ENCODE measurements at places on chromosomes 6 and 20.

GRCh38 chr20:10832141-10832540, 158.3 kb upstream of the JAG1 start:
- DNase-seq: no peak

DNA sequence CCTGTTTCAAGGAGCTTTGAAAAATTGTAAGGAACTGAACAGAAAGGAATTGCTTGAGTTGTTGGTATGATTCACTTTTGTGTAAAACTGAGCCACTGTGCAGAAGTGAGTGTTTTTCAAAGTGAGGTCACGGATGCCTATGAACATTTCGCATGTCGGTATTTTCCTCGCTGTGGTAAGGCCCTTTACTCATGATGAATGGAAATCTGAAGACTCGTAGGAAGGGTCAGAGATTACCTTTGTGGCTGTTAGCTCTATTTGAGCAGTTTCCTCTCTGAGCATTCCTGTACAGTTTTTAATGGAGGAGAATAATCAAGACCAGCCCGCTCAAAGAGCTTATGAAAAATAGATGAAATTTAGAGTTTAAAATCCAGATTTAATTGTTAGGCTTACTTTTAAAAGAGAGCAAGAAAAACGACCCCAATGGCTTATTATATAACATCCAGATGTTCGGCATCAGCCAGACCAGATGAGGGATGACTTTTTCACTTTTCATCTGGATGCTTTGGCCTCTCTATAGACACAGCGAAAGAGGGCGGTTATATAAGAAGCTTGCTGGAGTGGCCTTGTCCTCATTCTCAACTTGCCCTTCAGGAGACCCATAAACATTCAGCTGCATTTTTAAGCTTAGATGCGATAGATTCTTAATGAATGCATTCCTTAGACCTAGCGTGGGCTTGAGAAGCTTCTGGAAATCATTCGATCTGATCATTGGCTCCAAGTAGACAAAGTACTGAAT, 99.5 kb downstream of the CD83 start:
- no peak for DNase-seq

GRCh38 chr20:37980876-37981275, 52.4 kb downstream of the TTI1 start:
- no peak for DNase-seq

DNA sequence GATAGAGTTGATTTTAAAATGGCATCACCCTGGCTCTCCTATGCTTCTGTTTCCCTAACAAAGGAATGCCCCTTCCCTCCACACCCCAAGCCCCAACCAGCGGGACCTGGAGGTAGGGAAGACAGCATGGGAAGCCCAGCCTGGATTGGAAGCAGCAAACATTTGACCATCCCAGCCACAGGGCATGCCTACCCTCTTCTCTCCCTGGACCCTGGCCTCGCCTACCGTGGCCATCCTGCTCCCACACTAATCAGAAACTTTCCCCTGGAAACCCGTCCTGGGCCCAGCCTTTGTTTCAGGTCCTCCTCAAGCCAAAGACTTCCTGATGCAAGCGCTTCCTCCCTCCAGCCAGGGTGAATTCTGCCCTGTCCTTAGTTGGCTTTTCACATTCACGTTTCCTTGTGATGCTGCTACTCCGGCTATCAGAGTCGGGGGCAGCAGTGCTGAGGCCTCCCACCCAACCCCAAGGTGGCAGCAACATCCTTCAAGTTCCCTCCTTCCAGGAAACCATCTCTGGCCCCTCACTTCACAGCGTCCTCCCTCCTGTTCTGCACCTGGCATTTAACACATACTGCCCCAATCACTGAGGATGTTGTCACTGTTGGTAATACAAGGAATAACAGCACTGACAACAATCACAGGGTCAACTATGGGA, 18.2 kb upstream of the ANGPT4 start:
- no peak for DNase-seq

- no peak for DNase-seq
Measured at GRCh38 chr20:50256577-50256976, 65.9 kb downstream of the CEBPB start.

DNA sequence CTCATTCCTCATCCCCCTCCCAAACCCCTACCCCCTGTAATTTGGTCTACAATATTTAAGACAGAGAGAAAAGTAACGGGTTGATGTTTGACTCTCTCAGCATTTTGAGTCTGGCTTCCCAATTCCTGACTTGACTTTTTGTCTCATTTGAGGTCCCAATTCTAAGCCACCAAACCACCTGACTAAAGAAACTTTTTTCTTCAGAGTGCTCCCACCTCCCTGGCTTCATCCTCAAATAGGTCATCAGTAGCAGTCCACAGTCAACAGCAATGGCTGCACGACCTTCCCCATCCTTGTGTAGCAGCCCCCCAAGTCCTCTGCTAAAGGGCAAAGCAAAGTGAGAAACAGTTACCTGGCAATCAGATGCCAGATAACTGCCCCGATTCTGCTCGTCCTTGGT, 1.8 kb downstream of the PLEKHG1 start:
- no peak for DNase-seq

DNA sequence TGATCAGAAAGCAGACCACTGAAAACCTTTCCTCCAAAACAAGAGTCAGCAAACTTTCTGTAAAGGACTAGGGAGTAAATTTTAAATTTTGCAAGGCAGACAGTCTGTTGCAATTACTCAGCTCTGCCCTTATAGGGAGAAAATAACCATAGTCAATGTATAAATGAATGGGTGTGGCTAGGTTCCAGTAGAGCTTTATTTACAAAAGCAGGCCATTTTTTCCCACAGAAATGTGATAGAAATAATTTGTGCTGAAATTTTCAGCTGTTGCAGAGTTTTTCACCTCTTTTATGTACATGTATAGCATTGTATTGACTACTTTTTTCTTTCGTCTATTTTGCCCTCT, 7.7 kb downstream of the AMD1 start:
- DNase-seq: no peak

DNA sequence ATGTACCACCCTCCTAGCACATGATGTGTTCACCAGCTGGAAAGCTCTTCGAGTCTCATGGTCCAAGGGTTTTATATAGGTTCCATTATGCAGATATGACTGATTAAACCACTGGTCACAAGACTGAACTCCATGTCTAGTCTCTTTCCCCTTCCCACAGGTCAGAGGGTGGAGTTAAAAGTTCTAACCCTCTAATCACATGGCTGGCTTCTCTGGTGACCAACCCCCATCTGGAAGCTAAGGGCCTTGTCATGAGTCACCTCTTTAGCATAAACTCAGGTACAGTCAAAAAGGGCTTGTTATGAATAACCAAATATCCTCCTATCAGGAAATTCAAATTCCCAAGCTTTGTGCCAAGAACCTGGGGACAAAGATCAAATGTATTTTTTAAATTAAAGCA, 52.0 kb upstream of the KLHL31 start:
- DNase-seq: no peak

GRCh38 chr6:161548713-161549296, 274.9 kb upstream of the AGPAT4 start:
- DNase-seq: no peak

DNA sequence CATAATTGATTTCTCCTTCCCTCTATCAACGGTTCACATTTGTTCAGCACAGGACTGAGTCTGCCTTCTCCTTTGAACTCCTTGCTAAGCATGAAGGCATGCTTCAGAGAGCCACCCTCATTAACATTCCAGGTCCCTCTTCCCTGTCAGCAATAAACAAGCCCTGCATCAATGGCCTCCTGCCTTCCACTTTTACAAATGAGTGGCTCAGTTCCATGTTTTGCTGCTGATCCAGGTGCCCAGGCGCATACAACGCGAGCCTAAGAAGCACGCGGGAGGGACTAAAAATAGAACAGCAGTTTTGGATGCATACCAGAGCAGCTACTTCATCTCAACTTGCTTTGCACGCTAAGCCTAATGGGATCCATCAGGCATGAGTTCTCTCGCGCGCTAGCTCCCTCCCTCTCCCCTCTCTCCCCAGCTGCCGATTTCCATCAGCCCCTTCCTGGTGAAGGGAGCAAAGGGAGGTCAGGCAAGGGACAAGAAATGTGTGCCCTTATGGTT, 53.4 kb downstream of the TRAF3IP2 start:
- DNase-seq: no peak

DNA sequence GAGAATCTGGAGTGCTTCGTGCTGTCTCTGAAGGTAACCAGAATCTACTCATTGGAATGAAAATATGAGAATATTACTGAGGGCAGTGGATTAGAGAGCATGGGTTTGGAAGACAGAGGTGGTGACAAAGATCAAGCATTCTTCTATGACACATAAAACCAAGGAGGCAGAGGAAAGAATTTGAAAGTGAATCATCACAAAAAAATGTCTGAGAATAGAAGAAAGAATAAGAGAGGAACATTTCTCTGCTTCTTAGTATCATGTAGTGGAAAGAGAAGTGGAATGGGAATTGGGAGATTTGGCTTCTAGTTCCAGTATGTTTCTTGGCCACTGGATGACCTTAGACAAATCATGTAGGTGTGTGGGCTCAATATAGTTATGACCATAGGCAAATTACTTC, 474.0 kb downstream of the TFAP2B start:
- no peak for DNase-seq

GRCh38 chr6:28277746-28278145, 3.6 kb upstream of the PGBD1 start:
- no peak for DNase-seq

DNA sequence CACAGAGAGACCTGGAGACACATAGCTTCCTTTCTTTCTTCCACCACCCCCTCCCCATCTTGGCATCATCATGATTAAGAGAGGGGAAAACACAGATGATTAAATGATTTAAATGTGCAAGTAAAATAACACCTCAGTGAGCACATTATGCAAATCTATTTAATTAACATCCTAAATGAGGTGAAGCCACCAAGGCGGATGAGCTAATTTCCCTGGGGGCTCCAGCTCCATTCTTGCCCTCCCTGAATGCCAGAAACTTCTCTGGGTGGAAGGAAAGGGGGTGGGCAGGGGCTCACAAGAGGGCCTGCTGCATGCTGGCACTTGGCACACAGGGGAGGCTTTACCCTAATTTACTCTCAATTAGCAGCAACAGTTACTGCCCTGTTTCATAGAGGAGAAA, 32.5 kb upstream of the TGM2 start:
- DNase-seq: no peak

- DNase-seq: no peak
Measured at GRCh38 chr6:106908386-106908840, 66.1 kb downstream of the CD24 start.

DNA sequence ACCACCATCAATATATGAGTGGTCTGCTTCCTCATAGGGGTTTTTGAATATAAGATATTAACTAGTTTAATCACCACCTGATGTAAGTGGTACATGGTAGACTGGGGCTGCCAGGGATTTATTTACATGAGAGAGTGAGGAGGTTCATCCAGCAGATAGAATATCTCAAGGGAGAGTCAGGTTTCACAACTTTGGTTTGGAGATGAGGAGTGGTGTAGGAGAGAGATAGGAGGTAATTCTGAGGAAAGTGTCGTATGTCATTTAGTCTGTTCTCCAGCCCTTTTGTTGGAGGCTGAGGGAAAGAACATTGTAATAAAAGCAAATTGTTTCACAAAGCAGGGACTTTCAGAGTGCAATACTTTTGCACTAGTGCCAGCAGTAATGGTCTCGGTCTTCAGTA, 16.8 kb downstream of the L3MBTL3 start:
- DNase-seq: no peak

DNA sequence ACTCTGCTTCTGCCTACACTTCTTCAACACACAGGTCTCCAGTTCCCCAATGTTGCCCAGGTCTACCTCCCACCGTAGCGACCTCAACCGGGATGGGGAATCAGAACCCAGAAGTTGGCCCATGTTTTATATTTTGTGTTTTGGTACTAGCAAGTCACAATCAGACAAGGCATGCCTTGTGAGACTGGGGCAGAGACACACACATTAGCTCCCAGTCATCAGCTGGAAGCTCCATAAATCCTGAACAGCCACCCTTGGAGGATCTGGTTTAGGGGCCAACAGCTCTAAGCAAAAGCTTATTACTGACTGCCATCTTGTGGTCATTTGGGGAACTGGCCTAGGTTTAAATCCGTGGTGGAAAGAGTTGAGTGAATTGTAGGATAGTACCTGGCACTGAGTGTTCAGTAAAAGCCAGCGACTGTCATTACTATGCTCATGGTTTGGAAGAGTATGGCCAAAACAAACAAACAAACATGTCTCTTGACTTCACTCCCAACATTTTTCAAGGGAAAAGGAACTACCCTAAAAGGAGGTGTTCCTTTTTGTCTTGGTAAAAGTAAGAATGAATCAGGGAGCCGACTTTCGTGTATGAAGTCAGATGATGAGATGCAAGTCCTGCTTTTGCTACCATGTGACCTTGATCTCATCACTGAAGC, 40.5 kb downstream of the PIM1 start:
- DNase-seq: peak; percentile 78

- peak; percentile 27 for DNase-seq
Measured at GRCh38 chr6:130019326-130020072, 1.1 kb downstream of the L3MBTL3 start.

GRCh38 chr20:49482621-49483017, at the start of gene KCNB1:
Gene KCNB1, minus strand, starts transcription at chr20:49482668. Its CDS starts 188 bp downstream, at chr20:49482480.
- no peak for DNase-seq

GRCh38 chr20:15889061-15889460, 684.2 kb downstream of the KIF16B start:
- no peak for DNase-seq

DNA sequence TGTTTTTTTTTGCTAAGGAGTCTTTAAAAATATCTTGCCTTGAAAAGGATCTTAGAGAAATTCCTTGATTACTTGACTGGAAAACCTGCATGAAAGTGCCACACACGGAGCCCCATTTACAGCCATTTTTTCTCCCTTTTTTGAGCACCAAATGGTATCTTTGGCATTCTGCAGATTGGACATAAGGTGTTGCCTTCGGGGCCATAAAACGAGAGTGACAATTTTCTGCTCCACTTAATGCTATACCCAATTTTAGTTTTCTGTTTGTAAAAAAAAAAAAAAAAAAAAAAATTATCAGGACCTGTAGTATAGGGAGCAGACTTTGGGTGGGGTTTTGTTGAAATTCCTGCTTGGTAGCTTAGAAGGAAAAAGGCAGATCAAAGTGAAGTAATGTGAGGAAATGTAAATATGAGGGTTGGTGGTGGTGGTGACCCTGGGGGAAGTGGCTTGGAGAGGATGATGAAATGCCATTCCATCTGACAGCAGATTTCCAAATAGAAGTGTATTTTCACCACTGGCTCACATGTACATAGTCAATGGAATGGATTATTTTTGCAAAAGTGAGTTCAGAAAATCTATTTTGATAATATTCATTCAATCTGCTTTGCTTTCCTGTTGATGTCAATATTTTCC, 212.1 kb upstream of the SOX4 start:
- DNase-seq: peak; percentile 81

DNA sequence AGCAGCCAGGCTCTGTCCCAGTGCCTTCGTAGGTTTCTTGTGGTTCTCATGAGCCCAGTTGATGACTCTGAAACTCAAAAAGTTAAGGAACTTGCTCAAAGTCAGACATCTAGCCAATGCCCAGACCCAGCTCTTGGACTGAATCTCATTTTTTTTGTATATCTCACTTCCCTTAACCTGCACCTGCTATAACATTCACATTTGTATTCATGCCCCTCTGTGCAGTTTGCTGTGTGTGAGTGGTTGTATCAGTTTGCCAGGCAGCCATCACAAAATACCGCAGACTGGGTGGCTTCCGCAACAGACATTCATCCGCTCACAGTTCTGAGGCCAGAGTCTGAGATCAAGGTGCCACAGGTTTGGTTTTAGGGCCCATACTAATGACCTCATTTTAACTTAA, 49.9 kb downstream of the IPCEF1 start:
- DNase-seq: peak; percentile 77

- no peak for DNase-seq
Measured at GRCh38 chr20:42361402-42361970, 743.3 kb upstream of the CHD6 start.

GRCh38 chr6:148074738-148075137, 267.9 kb upstream of the SASH1 start:
- DNase-seq: peak; percentile 50

- DNase-seq: no peak
Measured at GRCh38 chr6:6058054-6058444, 51.3 kb upstream of the NRN1 start.

- DNase-seq: peak; percentile 28
Measured at GRCh38 chr20:57388953-57389694, 2.1 kb upstream of the RBM38 start.
